ENCODE measurements at places on chromosomes 1 and 21.

DNA sequence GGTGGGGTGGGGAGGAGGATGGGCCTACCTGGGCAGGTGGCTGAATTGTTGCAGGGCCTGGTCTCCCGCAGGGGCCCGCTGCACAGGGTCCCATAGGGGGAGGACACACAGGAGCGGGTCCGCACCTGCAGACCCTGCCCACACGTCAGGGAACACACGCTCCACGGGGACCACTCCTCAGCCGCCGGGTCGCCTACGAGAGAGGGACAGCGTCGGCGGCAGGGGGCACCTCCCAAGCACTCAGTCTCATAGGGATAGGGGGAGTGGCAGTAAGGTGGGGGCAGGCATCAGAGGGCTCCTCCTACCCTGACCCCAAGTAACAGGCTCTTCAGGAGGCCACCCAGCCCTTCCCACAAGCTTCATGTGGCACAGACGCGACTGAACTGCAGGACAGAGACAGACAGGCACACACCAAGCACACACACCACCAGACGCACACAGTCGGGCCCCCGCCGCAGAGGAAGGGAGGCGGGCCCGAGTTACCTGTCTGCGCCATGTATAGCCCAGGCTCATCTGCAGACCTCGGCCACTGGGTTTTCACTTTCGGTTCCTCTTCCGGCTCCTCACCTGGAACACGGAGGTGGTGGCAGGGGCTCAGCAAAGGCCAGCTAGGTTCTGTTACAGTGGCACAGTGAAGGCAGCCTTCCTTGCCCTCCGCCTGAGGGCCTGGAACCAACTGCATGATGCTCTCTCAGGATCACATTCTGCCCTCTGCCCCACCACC is 19.8 kb downstream of the ADGRB2 start:
- DNase-seq, result no peak

DNA sequence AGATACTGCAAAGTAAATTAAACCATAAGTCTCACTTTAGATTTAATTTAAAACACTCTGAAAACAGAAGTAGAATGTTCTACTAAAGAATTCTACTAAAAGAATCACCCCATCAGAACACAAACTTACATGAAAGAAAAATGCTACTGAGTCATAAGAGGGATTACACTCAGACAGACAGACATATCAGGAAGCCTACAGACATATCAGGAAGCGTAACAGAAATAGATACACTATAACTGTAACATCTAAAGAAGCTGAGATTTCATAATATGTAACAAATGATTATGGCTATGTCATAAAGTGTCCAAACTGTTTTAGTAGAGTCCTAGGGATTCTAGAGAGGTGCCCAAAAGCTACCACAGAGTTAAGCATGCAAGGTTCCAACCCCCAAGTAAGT is 23.9 kb downstream of the FOXJ3 start:
- peak; percentile 88 for DNase-seq

GRCh38 chr21:17613242-17613676 is 558 bp upstream of the BTG3 start:
- no peak for DNase-seq

DNA sequence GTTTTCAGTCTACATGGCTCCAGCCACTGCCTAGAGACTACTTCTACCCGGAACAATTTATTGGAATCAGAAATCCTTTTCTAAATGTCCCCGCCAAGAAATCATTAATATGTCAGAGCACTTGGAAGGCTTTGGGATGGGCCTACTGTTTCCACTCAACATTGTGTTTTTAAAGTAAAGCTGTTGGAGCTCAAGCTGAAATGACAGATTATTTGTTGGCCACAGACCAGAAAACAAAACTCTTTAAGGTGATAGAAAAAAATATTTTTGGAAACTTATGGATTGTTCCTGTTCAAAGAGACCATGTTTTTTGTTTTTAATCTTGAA is 496 bp downstream of the VPS45 start:
- no peak for DNase-seq

DNA sequence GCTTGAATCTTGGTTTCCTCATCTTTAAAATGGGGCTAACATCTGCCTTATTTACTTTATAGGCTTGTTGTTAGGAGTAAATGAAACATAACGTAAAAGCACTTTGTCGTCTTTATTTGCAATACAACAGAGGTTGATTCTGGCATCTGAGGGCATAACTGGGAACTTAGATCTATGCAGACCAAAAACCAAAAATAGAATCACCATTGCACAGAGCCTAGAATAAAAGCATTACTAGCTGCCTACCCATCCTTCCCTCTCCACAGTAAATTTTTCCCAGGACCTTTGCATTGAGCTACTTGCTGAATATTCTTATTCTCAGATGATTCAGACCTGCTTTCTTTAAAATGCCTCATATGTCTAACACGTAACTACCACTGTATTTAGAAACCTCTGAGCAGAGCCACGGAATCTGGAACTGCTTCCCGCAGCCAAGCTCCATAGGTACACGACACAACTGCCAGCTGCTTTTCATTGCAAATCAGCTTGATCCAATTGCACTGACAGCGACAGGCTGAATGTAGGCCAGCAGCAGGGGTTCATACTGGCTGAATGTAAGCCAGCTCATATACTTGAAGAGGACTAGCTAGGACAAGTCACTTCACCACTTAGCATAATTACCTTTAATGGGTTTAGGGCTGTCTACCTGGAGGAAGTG is 33.2 kb upstream of the SERBP1 start:
- no peak for DNase-seq

GRCh38 chr21:19468991-19469715 is 1065.6 kb upstream of the TMPRSS15 start:
- peak; percentile 11 for DNase-seq

DNA sequence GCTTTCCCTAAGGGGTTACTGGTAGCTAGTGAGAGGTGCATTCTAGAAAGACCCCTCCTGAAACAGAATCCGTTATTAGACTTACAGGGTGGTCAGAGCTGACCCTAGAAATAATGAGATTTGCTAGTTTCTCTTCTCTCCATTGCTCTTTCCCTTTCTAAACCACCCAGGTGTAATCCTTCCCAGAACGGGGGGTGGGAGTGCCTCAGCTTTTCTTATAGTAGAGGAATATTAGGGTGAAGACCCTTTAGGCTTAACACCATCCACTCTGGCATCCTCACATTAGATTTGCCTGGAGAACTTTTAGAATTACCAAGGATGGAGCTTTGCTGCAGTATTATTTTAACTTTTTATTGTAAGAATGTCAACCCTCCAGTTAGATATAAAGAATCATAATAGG is 49.4 kb downstream of the CAPN9 start:
- DNase-seq, result no peak

GRCh38 chr21:32949701-32950100 is 76.0 kb upstream of the OLIG2 start:
- no peak for DNase-seq

- peak; percentile 78 for DNase-seq
Observed at GRCh38 chr1:192747301-192747700, 61.5 kb upstream of the RGS2 start.

- no peak for DNase-seq
Observed at GRCh38 chr1:229938551-229938950, 128.5 kb upstream of the GALNT2 start.

- DNase-seq, result no peak
Observed at GRCh38 chr1:223067914-223068313, 75.1 kb downstream of the TLR5 start.

GRCh38 chr1:213669512-213669911 is 318.3 kb upstream of the PROX1 start:
- no peak for DNase-seq

DNA sequence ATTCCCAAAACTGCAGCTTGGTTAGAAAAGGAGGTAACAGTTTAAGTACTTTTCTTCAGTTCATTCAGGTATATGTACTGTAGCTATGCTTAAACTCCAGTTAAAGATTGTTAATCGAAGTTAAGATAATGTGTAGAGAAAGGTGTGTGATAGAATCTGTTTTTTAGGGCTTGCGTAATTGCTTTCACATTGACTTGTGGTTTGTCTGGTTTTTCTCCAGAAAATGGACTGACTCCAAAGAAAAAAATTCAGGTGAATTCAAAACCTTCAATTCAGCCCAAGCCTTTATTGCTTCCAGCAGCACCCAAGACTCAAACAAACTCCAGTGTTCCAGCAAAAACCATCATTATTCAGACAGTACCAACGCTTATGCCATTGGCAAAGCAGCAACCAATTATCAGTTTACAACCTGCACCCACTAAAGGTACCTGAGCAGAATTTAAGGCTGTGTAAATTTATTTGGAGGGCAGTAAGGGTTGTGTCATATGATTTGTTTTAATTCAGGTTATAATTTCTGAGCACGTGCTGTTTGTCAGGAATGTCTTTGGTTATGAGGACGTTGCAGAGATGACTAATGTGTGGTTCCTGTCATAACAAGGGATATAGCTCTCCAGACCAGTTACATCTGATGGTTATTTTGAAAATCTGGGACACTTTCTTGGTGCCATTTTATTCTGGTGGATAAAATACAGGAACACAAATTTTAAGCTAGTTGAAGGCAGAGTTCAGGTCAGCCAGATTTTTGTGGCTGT is 26.0 kb downstream of the ATF6 start:
- peak; percentile 67 for DNase-seq

- no peak for DNase-seq
Observed at GRCh38 chr1:5995871-5996630, 3.8 kb upstream of the NPHP4 start.

- no peak for DNase-seq
Observed at GRCh38 chr1:215889871-215890270, 322.8 kb downstream of the KCTD3 start.

DNA sequence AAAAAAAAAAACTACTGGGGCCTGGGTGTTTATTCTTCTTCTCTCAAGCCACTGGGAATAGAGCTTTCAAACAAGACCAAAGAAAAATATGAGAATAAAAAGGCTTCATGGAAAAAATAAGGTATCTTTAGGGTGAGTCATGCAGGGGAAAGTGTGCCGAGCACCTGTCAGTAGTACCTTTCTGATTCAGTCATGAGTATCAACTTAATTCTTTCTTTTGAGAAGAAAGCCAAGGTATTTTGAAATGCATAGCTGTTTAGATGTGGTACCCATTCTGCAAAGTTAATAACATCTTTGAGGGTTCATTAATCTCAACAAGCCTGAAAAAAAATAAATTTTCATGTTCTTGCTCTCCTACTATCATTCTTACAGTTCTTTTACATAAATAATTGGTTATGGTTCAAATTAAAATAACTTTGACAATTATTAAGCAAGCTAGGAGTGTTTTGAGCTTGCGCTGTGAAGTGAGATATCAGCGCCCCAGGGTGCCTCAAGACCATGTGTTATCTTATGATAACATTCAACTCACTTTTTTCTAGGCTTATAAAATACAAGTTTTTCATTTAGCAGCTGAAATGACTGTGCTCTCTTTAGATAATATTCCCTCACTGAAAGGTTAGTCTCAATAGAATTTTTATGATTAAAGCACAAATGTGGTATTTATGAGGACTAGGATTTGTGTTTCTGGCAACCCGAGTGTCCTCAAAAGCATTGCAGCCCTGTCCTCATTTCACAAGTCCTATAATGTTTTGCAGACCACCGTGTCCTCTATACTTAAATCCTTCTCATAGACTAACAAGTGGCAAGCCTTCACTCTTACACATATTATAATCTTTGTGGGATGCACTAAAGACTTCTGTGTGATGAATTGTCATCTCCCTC is 138.6 kb downstream of the SLC44A5 start:
- DNase-seq, result no peak

GRCh38 chr1:173869021-173869359 is 810 bp downstream of the ZBTB37 start:
- no peak for DNase-seq

DNA sequence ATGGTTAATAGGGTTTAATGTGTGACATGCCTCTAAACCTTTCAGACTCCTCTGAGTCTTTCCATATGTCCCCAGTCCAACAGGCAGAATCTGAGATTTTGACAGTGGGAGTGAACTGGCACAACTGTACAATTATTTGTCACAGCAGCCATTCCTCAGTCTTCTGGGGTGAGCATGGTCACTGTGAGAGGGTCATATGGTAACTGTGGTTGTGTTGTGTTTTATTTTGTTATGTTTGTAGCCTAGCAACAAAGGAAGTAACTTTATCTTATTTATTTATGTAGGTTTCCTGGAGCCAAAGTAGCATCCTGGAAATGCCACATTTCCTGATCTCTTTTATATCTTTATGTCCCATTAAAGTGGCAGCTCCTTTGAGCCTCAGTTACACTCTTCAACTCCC is 1067.9 kb downstream of the TTLL7 start:
- no peak for DNase-seq

DNA sequence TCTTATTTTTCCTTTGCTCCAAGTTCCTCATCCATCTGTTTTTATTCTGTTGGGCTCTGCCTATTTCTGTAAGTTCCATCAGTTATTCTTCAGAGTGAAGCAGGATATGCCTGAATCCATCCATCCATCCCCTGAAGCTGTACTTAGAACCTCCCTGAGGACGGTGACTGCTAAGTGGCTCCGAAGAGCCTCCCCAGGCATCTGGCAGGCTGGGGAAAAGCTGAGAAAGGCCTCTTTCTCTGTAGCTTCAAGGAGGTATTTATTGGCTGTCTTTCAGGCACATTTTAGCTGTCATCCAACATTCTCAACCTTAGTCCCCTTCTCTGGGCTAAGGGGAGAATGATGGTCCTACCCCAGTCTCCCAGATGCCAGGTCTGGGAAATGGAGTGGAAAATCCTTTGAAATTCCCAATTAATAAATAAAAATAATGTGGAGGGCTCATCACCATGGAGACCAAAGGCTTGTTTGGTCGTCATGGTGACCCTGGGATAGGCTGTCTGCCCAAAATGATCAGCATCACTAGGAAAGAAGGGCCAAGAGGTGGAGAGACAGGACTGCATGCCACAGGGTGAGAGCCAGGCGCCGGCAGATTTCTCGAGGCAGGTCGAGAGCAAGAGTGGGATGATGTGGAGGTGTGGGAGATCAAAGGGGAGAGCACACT is 82.0 kb downstream of the UBIAD1 start:
- no peak for DNase-seq

GRCh38 chr1:45574105-45574626 is 9.7 kb upstream of the NASP start:
- no peak for DNase-seq

- DNase-seq, result peak; percentile 45
Observed at GRCh38 chr1:161189036-161189435, 9.8 kb downstream of the ADAMTS4 start.

DNA sequence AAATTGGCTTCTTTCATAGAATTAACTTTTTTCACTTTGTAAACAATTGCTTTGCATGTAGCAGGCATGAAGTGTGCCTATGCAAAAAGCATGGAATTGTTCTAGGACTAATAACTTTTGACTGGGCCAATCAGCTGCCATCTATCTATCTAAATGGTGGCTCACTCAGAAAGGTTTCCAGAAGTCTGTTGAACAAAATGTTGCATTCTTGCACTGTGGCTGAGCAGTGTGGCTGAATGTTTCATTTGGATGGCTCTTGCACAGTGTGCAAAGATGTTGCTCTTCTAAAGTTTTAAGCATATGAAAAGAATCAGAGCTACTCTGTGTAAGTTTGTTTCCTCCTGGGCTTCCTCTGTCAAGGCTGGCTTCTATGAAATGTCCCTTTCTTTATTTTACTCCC is 213.5 kb downstream of the KCTD3 start:
- no peak for DNase-seq

- DNase-seq, result no peak
Observed at GRCh38 chr1:6447016-6447817, 18.8 kb downstream of the TNFRSF25 start.

All from iris pigment epithelial cell (primary cell).